Central memory CD4-positive, alpha-beta T cell (primary cell): ENCODE measurements at places on chromosomes 5 and 9.

DNA sequence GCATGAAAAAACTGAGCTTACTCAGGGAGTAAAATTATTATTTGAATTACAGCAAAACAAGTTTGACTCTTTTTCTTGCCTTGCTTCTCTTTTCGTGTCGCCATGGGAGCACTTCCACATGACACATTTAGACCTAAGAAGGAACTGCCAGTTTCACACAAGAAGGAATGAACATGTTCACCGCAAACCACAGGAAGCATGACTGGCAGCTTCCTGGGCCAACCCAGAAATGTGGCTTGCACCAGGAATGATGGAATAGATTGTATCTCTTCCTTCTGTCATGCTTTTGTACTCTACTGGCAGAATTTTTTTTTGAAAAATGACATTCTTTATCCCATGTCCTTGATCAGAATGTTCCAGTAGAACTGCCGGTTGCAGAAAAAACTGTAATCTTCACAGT lies 32.9 kb upstream of the MAN2A1 start:
- peak; percentile 65 for DNase-seq

DNA sequence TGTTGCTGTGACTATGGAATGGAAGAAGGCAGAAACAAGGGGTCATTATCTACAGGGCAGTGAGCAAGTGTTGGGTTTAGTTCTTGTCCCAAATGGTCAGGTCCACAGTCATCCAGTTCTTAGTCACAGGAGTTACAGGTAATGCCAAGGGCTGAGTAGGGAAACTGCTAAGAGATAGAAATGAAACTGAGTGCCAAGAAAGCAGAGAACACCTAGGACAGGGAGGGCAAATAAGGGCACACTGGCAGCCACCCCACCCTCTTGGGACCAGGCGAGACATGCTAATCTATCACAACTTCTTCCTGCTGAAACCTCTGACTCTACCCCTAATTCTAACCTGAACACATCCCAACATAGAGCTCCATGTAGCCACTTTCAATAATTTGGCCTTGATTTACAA lies 103.2 kb downstream of the KLF4 start:
- no peak for DNase-seq

DNA sequence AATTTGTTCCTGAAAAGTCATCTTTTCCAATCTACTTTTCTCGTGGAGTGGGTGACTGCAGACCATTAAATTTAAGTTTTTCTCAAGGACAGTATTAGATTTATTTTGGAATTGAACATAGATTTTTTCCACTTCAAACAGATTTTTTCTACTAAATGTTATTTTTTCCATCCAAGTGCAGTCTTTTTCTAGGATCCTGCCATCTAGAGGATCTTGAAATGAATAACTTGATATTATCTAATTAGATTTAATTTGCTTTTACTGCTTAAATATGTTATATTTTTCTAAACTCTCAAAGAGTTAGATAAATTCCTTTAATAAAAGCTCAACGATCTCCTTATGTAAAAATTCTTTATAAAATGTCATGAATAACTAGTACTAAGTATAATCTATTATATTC lies 136.9 kb upstream of the PRR16 start:
- DNase-seq: no peak

- no peak for DNase-seq
Observed at GRCh38 chr5:111245654-111246053, 21.5 kb downstream of the CAMK4 start.

GRCh38 chr9:119836036-119836435 lies 466.8 kb upstream of the BRINP1 start:
- no peak for DNase-seq

GRCh38 chr5:124867137-124867704 lies 120.8 kb upstream of the ZNF608 start:
- DNase-seq: no peak

- no peak for DNase-seq
Observed at GRCh38 chr9:118529624-118530214, 825.5 kb downstream of the TLR4 start.

GRCh38 chr9:94813379-94813778 lies 86.9 kb downstream of the AOPEP start:
- DNase-seq: no peak

DNA sequence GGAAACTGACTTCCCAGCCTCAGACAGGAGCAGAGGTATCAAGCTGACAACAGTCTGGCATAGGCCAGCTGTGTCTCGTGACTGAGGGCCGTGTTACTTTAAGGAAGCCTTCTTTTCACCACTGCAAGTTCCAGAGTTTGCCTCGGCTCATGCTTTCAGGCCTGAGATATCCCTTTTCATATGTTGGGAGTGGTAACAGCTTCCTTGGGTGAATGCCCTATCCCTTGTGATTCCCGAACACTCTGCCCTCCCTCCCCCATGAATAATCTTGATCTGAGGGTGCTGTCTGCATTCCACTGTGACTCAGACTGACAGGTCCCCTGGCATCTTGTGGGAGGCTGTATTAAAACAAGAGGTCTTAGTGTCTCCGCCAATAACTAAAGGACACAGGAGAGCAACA lies 49.7 kb upstream of the ARL15 start:
- no peak for DNase-seq

DNA sequence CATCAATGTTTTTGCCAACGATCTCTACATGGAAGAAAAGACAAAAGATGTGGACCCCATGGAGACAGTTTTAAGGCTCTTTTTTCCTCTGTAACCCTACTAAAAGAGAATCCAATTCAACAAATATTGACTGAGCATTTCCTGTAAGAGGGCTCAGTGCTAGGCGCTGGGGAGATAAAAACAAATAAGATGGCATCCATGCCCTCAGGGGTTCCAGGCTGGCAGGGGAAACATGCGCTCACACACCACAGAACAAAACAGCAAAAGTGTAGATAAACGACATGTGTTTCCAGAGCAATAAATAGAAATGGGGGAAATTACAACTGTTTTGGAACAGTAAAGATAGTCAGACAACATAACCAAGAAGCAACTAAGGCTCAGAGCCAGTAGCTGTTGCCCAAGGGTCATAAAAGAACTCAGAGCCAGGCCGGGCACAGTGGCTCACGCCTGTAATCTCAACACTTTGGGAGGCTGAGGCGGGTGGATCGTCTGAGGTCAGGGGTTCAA lies 25.2 kb downstream of the ZNF608 start:
- no peak for DNase-seq

DNA sequence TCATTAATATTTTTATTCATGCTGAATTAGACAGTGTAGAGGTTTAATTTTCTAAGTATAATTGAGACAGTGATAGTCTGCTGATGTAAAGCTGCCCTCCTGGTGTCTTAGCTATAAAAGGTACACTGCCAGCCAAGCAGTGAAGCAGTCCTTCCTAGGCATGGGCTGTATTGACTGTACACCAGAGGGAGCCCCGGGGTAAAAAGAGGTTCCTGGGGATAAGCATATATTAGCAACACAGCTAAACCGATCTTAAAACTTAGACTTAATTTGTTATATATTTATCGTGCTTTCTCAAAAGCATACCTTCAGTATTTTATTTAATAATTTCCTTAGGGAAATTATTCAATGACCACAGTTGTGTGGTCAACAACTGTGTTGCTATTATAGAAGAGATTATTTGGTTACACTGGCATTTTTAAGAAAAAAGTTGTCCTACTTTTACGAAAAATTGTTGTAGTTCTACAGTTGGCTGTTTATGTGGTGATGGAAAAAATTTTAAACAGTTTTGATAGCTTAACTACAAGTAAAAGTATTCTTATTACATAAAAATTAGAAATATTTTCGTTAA lies 68.8 kb downstream of the ELL2 start:
- no peak for DNase-seq

- DNase-seq: no peak
Observed at GRCh38 chr5:73459366-73459765, 10.8 kb upstream of the FOXD1 start.

DNA sequence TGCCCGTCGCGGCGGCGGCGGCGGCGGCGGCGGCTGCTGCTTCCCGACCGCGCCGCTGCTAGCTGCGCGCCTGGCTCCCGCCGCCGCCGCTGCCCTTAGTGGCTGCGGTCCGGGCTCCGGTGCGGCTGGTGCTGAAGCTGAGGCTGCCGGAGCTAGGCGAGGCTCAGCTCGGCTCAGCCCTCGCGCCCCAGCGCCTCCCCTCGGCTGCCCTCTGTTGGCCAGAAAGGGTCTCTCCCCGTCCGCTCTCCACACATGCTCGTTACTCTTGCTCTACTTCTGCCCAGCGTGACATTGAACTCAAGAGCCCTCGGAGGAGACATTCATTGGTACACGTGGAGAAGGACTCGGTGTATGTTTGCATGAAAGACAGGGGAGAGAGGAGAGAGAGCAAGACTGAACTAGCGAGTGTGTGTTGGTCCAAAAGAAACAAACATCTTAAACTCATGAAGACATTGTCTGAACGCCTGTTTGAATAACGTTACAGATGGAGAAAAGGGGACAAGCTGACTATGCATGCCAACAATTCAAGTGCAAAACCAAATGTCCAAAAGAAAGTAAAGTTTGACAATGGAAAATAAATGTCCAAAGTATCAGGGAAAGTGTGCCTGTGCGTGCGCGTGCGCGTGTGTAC lies at the start of gene HCN1:
Gene HCN1, minus strand, starts transcription at position 175 of the 631 bp plus-strand sequence.
- DNase-seq: no peak

GRCh38 chr5:170413897-170414296 lies 24.7 kb upstream of the KCNMB1 start:
- DNase-seq: no peak

DNA sequence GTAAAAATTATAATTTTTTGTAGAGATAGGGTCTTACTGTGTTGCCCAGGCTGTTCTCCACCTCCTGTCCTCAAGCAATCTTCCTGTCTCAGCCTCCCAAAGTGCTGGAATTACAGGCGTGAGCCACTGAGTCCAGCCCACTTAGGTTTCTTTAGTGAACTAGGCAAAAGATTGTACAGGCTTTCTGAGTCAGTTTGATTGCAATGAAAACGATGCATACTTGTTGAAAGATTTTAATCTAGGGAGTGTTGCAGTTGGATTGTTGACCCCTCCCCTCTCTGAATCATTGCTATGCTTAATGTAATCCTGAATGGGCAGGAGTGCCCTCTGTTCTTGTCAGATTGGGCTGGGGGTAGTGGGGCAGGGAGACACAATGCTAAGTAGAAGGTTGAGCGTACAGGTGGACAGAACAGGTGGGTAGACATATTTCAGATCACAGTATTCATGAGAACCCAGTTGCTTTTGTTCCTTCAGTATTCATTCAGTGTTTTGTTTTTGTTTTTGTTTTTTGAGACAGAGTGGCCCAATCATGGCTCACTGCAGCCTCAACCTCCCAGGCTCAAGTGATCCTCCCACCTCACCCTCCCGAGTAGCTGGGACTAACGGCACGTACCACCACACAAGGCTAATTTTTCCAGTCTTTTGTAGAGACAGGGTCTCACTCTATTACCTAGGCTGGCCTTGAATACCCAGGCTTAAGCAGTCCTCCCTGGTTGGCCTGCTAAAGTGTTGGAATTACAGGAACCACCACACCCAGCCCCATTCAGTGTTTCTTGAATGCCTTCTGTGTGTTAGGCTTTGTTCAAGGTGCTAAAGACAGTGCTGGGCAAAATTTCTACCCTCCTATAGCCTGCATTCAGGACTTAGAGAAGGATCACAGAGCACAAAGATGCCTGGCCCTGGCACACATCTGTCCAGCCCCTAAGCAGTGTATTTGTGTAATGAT lies 70.1 kb downstream of the KIAA1958 start:
- no peak for DNase-seq

DNA sequence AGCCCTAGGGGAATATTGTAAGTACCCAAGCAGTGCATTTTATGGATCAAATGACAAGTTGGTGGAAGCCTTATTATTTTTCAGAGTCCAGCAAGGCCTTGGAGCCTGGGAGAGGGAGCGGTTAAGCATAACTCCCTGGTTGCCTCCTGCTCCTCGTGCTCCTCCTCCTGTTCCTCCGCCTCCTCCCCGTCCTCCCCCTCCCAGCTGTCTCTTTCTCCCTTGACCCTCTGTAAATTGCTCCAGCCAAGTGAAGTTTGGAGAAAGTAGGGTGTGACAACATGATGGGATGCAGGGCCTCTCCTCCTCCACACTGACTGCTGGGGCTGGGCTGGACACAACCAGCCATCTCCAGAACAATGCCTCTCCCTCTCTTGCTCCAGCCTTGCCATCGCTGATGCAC lies 586.9 kb downstream of the CCDC171 start:
- DNase-seq: no peak

DNA sequence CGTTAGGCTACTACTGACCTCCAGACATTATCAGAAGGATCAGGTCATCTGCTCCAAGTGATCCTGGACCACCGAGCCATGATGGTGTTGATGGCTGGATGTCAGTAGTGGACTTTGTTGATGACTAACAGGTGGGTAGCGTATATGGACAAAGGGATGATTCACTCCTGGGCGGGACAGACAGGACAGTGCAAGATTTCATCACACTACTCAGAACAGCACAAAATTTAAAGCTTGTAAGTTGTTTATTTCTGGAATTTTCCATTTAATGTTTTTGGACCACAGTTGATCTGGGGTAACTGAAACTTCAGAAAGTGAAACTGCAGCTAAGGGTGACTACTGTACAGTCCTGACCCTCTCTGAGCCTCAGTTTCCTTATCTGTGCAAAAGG lies 12.7 kb downstream of the PDGFRB start:
- no peak for DNase-seq

DNA sequence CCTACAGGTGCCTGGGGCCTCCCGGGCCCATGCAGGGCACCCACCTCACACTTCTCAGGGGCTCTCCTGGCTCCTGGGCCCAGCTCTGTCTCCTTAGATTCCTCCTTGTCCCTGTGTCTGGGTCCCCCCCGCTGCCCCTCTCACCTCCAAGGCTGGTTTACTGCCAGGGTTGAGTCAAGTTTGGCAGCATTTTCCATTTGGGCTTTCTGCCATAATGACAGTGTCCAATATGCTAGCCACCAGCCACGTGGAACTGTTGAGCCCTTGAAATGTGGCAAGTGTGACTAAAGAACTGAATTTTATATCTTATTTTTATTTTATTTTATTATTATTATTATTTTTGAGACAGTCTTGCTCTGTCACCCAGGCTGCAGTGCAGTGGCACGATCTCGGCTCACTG lies 1.9 kb downstream of the TTC16 start:
- no peak for DNase-seq

DNA sequence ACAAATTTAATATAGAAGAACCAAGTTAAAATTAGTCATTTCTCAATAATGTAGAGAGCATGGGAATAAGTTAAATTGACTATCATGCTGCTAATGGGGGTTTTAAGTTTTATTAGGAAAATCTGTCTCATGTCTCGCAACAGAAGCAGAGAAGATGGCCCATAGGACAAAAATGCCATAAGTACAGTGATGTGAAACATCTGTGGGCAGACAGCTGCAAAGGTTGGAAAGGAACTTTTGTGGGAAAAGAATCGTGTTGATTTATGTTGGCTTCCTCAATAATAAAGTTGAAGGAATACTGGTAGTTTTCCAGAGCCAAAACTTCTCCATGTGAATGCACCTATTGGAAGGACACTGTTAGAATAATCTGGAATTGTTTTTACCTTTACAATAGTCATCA lies 44.8 kb downstream of the VCAN start:
- no peak for DNase-seq

- no peak for DNase-seq
Observed at GRCh38 chr9:116479056-116479544, 208.0 kb upstream of the TRIM32 start.

GRCh38 chr9:34620061-34620994 lies at the start of gene DCTN3:
DCTN3 (minus strand) TSS chr9:34620495; CDS start chr9:34620464, 31 bp downstream.
- peak; percentile 92 for DNase-seq

GRCh38 chr9:137731216-137731946 lies 112.6 kb downstream of the EHMT1 start:
- no peak for DNase-seq
